H9 (cell line): ENCODE measurements at places on chromosomes 7 and 10. TPM values are rescaled to one million over a fixed set of nuclear protein-coding genes. Genes with fewer than 3 reads are reported as not detected.

PNLIPRP3 gene
- not detected in 2 replicates for total RNA-seq

IKZF1 gene
- 0.48 and 0.98 TPM in 2 replicates for total RNA-seq

MKX gene
- total RNA-seq = 0.31 and 0.46 TPM in 2 replicates

PILRA gene
- 3.2 and 3.3 TPM in 2 replicates for total RNA-seq

NKX1-2 gene
- total RNA-seq = 14.9 and 15.3 TPM in 2 replicates

POP7 gene
- 96.7 and 96.9 TPM in 2 replicates for total RNA-seq

AZGP1 gene
- total RNA-seq = 0.24 TPM in 1 of 2 replicates, not detected in the other

FBXL13 gene
- total RNA-seq = 3.8 and 4.4 TPM in 2 replicates

CDHR1 gene
- total RNA-seq = 6.4 and 6.6 TPM in 2 replicates

COL28A1 gene
- 0.66 and 0.92 TPM in 2 replicates for total RNA-seq

NOD1 gene
- total RNA-seq = 4.9 and 5.3 TPM in 2 replicates

EBLN1 gene
- not detected in 2 replicates for total RNA-seq

JCAD gene
- total RNA-seq = 0.66 and 0.77 TPM in 2 replicates

FAM24B gene
- total RNA-seq = not detected in 2 replicates

TPST1 gene
- 12.5 and 15.9 TPM in 2 replicates for total RNA-seq

ARHGEF35 gene
- 18.6 and 19.2 TPM in 2 replicates for total RNA-seq

IQCE gene
- total RNA-seq = 6.7 and 7.0 TPM in 2 replicates

LBX1 gene
- total RNA-seq = not detected in 2 replicates

LIPF gene
- total RNA-seq = not detected in 2 replicates

C7orf57 gene
- 0.35 TPM in 1 of 2 replicates, not detected in the other for total RNA-seq

EN2 gene
- 0.07 and 0.15 TPM in 2 replicates for total RNA-seq

ACSM6 gene
- 0.18 TPM in 1 of 2 replicates, not detected in the other for total RNA-seq

AFAP1L2 gene
- total RNA-seq = 0.77 and 1.0 TPM in 2 replicates

PNLIPRP1 gene
- not detected in 2 replicates for total RNA-seq

GJD4 gene
- not detected in 2 replicates for total RNA-seq

GIMAP1 gene
- total RNA-seq = not detected in 2 replicates

PRKG1 gene
- 10.0 and 10.4 TPM in 2 replicates for total RNA-seq

SPDYE11 gene
- not detected in 2 replicates for total RNA-seq

EVX1 gene
- total RNA-seq = not detected in 2 replicates

OR9A2 gene
- total RNA-seq = not detected in 2 replicates

TMEM26 gene
- 0.09 and 0.15 TPM in 2 replicates for total RNA-seq

BPGM gene
- total RNA-seq = 14.0 and 14.4 TPM in 2 replicates

ADCY1 gene
- 18.7 and 21.6 TPM in 2 replicates for total RNA-seq

EBF3 gene
- total RNA-seq = 0.04 and 0.22 TPM in 2 replicates

VTI1A gene
- total RNA-seq = 21.8 and 22.0 TPM in 2 replicates

GPR37 gene
- 1.6 and 1.8 TPM in 2 replicates for total RNA-seq

CLCN1 gene
- total RNA-seq = 0.11 and 0.13 TPM in 2 replicates

ZNF511 gene
- total RNA-seq = 83.6 and 89.4 TPM in 2 replicates

ATOH7 gene
- 0.20 and 0.29 TPM in 2 replicates for total RNA-seq

MLXIPL gene
- 5.5 and 6.1 TPM in 2 replicates for total RNA-seq

GPR141 gene
- total RNA-seq = 0.50 and 0.55 TPM in 2 replicates

ABCA13 gene
- 0.11 TPM in 2 replicates for total RNA-seq
